ENCODE measurements at places on chromosomes 12 and 14.

DNA sequence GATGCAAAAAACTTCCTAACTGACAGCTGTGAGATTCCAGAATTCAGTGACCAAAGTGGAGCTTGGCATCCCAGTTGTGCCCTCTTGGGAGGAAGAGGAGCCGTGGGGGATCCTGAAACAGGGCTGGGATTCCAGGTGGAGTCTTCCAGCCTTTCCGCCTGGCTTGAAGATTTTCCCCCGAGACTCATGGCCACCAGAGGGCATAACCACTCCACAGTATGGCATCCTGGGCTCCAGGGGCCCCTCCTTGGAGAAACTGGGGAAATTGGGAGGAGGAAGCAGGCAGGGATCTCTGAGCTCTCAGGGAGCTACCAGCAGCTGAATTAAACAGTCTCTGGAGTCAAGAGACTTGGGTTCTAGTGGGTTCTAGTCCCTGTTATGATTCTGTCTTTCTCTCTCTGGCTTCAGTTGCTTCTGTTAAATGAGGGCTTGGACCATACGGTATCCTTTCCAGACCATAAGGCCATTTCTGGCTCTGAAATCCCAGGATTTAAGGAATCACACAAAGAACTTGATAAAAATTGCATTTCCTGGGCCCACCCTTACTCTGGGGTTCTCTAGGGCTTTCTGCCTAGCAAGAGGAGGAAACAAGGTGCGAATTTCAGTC lies 2.6 kb upstream of the TAMALIN start:
- no peak for DNase-seq

- no peak for DNase-seq
Observed at GRCh38 chr14:68255693-68256178, 436.2 kb downstream of the RAD51B start.

GRCh38 chr12:110516995-110517394 lies 14.9 kb downstream of the RAD9B start:
- DNase-seq, result no peak

- no peak for DNase-seq
Observed at GRCh38 chr12:43333644-43334043, 218.4 kb downstream of the ADAMTS20 start.

DNA sequence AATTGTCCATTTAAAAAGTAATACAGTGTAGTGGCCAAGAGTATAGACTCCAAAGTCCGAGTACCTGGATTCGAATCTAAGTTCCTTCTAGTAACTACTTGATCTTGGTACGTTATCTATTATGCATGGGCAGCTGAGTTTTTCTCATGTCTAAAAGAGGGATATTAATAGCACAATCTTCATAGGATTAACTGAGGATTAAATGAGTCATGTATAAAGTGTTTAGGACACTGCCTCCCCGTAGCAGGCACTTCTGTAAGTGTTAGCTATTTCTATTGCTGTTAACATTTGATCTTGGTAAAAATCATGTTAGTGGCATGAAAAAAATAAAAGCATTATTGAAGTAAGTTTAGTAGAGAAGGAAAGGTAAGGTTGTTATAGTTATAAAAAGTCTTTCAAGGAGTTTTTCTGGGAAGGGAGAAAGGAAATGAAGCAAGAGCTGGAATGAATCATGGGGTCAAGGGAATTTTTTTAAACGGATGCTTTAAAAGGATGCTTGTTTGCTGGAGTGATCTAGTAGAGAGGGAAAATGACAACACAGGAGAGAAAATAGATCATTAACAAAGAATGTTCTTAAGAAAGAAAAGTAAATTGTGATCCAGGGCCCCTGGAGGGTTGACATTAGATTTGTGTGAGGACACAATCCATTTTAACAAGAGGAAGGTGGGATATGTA lies 502.2 kb upstream of the USP15 start:
- no peak for DNase-seq

GRCh38 chr12:114674251-114675047 lies 9.5 kb downstream of the TBX3 start:
- no peak for DNase-seq

DNA sequence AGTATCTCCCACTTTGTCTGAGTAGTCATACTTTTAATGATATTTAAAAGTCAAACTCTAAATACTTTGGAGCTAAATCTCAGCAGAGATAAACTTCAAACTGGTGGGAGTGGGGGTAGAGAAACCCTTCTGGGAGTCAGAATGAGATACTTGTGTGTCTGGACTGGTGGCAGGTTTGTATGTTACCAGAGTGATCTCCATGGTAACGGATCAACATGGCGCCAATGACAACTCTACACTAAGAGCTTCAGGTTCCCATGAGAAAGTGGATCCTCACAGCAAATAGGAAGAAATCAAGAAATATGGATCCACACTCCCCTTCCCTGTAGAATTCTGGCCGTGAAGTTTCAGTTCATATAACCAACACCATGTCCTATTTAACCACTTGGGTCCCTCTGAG lies 121.9 kb downstream of the ETV6 start:
- DNase-seq, result no peak

DNA sequence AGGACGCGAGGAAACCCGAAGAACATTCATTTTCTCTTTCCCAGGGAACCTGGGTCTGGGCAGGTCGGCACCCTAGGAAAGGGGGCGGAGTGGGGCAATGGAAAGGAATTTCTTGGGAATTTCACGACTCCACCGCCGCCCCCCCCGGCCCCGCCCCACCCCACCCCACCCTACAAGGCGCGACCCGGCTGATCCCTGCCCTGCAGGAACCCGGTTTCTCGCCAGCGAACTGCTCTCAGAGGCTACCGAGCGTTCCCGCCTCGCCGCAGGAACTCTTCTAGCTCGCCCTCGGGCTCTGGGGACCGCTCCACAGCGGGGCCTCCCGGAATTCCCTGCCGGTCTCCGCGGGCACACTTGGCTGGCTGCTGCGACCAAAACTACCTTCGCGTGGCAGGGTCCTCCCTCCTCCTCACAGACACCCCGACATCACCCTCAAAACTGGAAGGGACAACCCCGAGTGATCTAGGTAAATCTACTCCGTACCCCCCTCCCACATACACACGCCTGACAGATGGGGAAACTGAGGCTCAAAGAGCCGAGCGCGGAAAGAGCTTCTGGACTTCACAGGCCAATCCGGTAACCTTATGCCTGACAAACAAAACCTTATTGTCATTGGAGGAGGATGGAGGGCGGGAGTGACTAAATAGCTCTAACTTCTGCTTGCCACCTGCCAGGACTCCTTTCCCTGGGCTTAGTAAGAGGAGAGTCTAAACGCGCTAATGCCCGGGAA lies 785 bp upstream of the ACTN1 start:
- DNase-seq, result no peak

- no peak for DNase-seq
Observed at GRCh38 chr12:67710582-67710981, 62.0 kb downstream of the DYRK2 start.

GRCh38 chr14:86243158-86243557 lies 713.2 kb downstream of the FLRT2 start:
- no peak for DNase-seq

DNA sequence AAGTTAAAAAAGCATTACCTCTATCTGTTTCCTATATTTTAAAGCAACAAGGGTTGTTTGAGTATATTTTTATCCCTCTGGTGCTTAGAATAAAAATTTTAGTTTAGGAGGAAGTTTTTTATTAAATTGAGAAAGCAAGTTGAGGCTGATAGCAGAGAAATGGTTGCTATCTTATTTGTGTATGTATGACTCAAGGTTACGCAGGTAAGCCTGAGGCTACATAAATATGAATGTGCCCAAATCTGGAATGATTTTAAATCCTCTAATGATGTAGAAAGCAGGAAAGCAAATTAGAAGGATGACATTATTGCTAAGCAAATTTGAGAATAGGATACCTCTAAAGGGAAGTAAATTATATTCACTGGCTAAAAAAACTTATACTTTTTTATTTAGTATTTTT lies 109.8 kb downstream of the ACSS3 start:
- no peak for DNase-seq

DNA sequence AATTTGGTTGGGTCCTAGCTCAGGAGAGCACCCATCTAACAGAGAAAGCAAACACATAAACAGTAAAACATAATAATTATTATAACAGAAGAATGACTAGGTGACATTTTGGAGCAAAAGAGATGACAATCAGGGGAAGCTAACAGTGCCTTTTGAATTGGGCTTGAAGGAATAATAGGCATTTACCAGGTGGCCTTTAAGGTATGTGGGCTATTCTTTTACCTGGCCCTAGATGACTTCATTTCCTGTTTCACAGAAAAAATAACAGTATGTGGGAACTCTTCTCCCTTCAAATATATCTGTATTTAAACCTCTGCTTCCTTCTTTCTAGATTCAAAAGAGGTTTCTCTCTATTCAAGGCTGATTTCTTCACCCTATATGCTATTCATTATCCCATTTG lies 3.8 kb downstream of the IRAK4 start:
- DNase-seq, result no peak

- no peak for DNase-seq
Observed at GRCh38 chr14:35366521-35366976, 38.0 kb downstream of the NFKBIA start.

Measured in naive thymus-derived CD8-positive, alpha-beta T cell (primary cell).